ENCODE measurements at places on chromosomes 5 and 9.

GRCh38 chr5:80712919-80713318, 58.1 kb upstream of the DHFR start:
- DNase-seq: no peak

DNA sequence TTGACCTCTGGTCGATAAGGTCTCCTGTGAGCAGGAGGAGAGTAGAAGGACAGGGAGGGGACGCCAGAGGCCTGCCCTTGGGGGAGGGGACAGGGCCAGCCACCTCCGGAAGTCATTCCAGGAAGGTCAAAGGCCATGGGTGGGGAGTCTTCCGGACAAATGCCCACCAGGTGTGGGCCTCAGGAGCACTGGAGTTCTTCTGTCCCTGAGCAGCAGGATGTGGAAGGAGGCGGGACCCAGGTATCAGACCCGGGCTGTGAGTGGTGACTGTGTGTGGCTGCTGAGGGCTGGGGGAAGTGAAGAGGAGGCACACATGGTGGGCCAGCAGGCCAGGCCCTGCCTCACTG, 13.9 kb downstream of the FGF18 start:
- no peak for DNase-seq

- no peak for DNase-seq
Observed at GRCh38 chr5:173094012-173094661, 38.0 kb downstream of the CREBRF start.

DNA sequence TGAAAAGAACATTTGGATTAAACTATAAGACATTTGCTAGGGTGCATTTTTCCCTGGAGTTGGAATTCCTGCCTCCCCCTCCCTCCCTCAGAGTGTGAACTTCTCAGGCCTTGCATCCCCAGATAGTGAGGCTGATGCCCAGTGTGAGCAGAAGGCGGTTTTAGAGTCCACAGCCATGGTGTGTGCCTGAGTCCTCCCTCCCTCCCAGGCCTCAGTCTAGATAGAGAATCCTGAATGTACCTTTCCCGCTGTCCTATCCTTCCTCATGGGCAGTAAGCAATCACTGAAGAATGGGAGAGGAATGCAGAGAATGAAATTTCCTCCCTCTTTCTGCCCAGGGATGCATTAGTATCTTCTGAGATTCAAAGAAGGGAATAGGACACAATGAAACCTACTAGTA, 108.5 kb downstream of the RASGRF2 start:
- DNase-seq: no peak

DNA sequence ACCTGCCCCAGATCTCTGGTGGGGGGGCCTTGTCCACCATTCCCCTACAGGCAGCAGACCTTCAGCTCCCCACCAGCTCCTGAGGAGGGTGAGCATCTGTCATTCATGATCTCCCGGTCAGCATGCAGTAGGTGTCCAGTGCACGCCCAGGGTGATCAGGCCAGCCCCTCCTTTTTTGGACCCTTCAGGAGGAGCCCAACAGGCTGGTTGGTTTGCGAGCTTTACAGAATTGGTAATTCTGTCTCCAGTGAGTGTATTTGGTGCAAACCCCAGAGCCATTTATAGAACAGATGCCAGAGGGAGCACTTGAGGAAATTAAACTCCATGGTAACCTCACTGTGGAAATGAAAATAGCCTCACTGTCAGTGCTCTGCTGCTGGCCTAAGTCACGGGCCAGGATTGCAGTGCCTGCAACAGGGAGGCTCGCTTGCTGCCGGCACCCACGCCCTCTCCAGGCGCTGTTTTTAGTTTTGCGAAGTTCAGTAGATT, 23.4 kb downstream of the WNK2 start:
- DNase-seq: no peak

DNA sequence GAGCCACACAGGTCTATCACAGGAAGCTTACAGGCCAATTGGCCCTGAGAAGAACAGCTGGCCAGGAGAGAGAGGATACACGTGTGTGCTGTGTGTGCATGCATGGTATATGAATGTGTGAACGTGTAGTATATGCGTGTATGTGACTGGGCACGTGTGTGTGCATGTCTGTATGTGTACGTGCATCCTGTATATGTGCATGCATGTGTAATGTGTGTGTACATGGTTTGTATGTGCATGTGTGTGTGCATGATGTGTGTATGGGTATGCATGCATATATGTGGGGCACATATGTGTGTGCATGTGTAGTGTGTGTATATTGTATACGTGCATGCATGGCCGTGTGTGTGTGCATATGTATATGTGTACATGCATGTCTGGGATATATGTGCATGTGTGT, 57.0 kb upstream of the FCN2 start:
- DNase-seq: no peak
